ENCODE measurements at places on chromosomes 4 and X.

GRCh38 chr4:126777649-126778048 lies 855.1 kb upstream of the INTU start:
- no peak overlapping the region for H3K27ac ChIP-seq
- H3K27me3 ChIP-seq: no peaks in the 10 kb centered on the region
- no peaks in the 10 kb centered on the region for H3K36me3 ChIP-seq

- H3K4me3 ChIP-seq: no peak overlapping the region
- no peaks in the 10 kb centered on the region for H3K27me3 ChIP-seq
- no peak for DNase-seq
- H3K27ac ChIP-seq: no peak overlapping the region
Measured at GRCh38 chr4:110371016-110371770, 104.8 kb upstream of the ENPEP start.

GRCh38 chr4:8157944-8158709 lies 486 bp downstream of the ABLIM2 start:
- peak overlapping the region; percentile 55 for H3K4me3 ChIP-seq
- H3K27me3 ChIP-seq: peaks cover 19% of the 10 kb centered on the region
- H3K27ac ChIP-seq: no peak overlapping the region
- H3K4me1 ChIP-seq: peaks cover 39% of the 10 kb centered on the region

GRCh38 chr4:125254106-125254505 lies 60.6 kb upstream of the FAT4 start:
- no peak overlapping the region for H3K27ac ChIP-seq
- no peak for DNase-seq
- no peaks in the 10 kb centered on the region for H3K36me3 ChIP-seq
- no peak overlapping the region for H3K4me3 ChIP-seq
- H3K27me3 ChIP-seq: no peaks in the 10 kb centered on the region
- H3K4me1 ChIP-seq: no peaks in the 10 kb centered on the region

GRCh38 chrX:10939424-10939823 lies 171.7 kb upstream of the HCCS start:
- DNase-seq: no peak
- H3K27me3 ChIP-seq: no peaks in the 10 kb centered on the region
- no peaks in the 10 kb centered on the region for H3K4me1 ChIP-seq
- H3K27ac ChIP-seq: no peak overlapping the region

GRCh38 chr4:113739197-113739596 lies 22.3 kb downstream of the CAMK2D start:
- peak; percentile 55 for DNase-seq
- peak overlapping the region; percentile 1 for H3K4me3 ChIP-seq
- peak overlapping the region; percentile 49 for H3K27ac ChIP-seq
- H3K27me3 ChIP-seq: no peaks in the 10 kb centered on the region
- H3K36me3 ChIP-seq: peaks cover 7% of the 10 kb centered on the region
- peaks cover 4% of the 10 kb centered on the region for H3K4me1 ChIP-seq

DNA sequence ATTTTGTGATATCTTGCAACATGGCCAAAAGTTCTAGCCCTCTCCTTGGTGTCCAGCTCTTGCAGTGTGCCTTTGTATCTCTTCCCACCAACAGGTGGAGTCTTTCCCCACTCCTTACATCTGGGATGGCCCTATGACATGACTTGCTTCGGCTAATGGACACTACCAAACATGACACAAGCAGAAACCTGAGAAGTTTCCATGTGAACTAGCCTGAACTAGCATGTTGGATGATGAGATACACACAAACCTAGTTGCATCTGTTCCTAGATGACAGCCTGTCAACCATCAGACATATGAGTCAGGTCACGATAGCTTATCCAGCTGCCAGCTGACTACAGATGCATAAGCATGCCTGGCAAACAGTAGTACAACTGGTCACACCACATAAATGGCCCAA lies 207.5 kb upstream of the FTHL17 start:
- no peaks in the 10 kb centered on the region for H3K36me3 ChIP-seq
- DNase-seq: no peak
- H3K27me3 ChIP-seq: peaks cover 1% of the 10 kb centered on the region
- H3K27ac ChIP-seq: no peak overlapping the region
- H3K4me3 ChIP-seq: no peak overlapping the region

DNA sequence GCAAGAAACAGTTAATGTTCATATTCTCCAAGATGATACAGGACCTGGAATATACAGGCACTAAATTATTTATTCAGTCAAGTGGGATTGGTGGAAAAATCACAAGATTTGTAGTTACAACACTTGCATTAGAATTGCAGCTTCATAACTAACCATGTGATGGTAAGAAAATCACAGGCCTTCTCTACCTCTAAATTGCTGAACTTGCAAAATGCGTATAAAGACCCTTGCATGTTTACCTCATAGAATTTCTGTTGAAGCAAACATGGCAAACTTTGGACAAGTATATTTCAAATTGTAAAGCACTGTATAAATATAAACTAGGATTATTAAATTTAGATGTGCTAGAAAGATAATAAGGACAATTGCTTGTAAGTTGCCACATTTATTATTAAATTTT lies 215.1 kb downstream of the TMA16 start:
- no peaks in the 10 kb centered on the region for H3K36me3 ChIP-seq
- DNase-seq: no peak
- no peak overlapping the region for H3K4me3 ChIP-seq
- H3K4me1 ChIP-seq: no peaks in the 10 kb centered on the region
- no peaks in the 10 kb centered on the region for H3K27me3 ChIP-seq
- no peak overlapping the region for H3K27ac ChIP-seq

GRCh38 chr4:168817370-168817769 lies 192.7 kb downstream of the CBR4 start:
- no peaks in the 10 kb centered on the region for H3K36me3 ChIP-seq
- H3K4me1 ChIP-seq: peaks cover 5% of the 10 kb centered on the region
- DNase-seq: no peak
- H3K27me3 ChIP-seq: peaks cover 6% of the 10 kb centered on the region
- no peak overlapping the region for H3K4me3 ChIP-seq

DNA sequence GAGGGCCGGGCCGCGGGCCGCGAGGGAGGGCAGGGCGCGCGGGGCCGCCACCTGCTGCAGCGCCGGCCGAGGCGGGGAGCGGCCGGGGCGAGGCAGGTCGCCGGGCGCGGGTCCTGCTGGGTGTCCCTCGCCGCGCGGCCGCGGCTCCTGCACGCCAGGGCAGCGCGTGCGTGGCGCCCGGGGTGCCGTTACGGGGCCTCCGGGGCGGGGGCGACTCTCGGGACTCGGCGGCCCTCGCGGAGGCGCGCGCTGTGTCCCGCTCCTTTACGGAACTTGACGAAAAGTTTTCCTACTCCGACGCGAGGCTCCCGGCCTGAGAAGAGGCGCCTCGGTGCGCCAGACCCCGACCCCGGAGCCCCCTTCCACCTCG lies 329 bp downstream of the TBC1D14 start:
- no peak for DNase-seq
- no peak overlapping the region for H3K27ac ChIP-seq
- no peaks in the 10 kb centered on the region for H3K36me3 ChIP-seq
- peak overlapping the region; percentile 60 for H3K4me3 ChIP-seq
- H3K4me1 ChIP-seq: peaks cover 33% of the 10 kb centered on the region
- no peaks in the 10 kb centered on the region for H3K27me3 ChIP-seq

GRCh38 chrX:8189096-8189830 lies 18.2 kb upstream of the VCX2 start:
- H3K36me3 ChIP-seq: no peaks in the 10 kb centered on the region
- no peaks in the 10 kb centered on the region for H3K4me1 ChIP-seq
- no peak for DNase-seq
- H3K27ac ChIP-seq: no peak overlapping the region
- H3K4me3 ChIP-seq: no peak overlapping the region
- no peaks in the 10 kb centered on the region for H3K27me3 ChIP-seq

DNA sequence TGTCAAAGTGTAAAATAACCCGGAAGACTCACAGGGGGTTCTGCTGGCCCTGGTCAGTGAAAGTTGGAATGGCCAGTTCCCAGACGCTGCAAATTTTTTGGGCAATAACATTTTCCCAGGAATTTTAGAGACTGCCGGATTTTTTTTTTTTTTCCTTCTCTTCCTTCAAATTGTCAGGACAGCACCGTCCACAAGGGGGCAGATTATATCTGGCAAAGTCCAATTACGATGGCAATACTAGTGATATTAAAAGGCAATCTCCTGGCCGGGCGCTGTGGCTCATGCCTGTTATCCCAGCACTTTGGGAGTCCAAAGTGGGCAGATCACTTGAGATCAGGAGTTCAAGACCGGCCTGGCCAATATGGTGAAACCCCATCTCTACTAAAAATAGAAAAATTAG lies 20.5 kb downstream of the SLC25A5 start:
- no peaks in the 10 kb centered on the region for H3K27me3 ChIP-seq
- no peak overlapping the region for H3K4me3 ChIP-seq
- H3K36me3 ChIP-seq: no peaks in the 10 kb centered on the region
- peak; percentile 56 for DNase-seq

GRCh38 chr4:16677001-16677944 lies 221.2 kb downstream of the LDB2 start:
- H3K27ac ChIP-seq: no peak overlapping the region
- no peaks in the 10 kb centered on the region for H3K4me1 ChIP-seq
- no peak overlapping the region for H3K4me3 ChIP-seq
- no peaks in the 10 kb centered on the region for H3K27me3 ChIP-seq
- no peaks in the 10 kb centered on the region for H3K36me3 ChIP-seq
- DNase-seq: no peak

DNA sequence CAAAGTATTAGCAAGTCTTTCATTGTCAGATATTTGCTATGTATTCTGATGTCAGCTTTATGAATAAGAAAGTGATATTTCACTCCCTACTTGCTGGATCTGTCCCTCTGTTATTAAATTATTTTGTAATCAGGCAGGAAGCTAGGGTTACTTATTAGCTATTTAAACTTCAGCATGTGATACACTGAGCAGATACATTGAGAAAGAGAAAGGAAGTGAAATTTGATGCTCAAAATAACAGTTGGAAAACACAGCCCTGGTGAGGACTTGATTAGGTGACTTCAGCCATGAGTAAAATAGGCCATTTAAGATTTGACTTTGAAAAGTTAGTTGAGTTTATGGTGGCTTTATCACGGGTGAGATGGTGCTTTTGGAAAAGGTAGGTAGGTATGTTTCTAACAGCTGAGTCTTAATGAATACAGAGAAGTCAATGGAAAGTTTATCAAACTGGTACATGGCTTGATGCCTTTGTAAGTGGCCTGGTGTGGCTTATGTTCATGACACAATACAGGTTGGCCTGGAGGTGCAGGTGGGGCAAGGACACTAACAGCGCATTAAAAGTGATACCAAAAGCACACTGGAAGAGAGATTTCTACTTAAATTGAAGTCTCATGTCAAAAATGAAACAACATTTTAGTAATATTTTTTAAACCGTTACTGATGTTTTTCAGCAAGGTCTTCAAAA lies 321.2 kb upstream of the SPOCK3 start:
- no peak overlapping the region for H3K27ac ChIP-seq
- H3K27me3 ChIP-seq: no peaks in the 10 kb centered on the region
- DNase-seq: no peak
- no peak overlapping the region for H3K4me3 ChIP-seq
- no peaks in the 10 kb centered on the region for H3K36me3 ChIP-seq

- no peak overlapping the region for H3K27ac ChIP-seq
- H3K4me3 ChIP-seq: no peak overlapping the region
- no peaks in the 10 kb centered on the region for H3K36me3 ChIP-seq
- no peaks in the 10 kb centered on the region for H3K4me1 ChIP-seq
- DNase-seq: no peak
- H3K27me3 ChIP-seq: no peaks in the 10 kb centered on the region
Measured at GRCh38 chr4:80811406-80811805, 219.1 kb upstream of the BMP3 start.

GRCh38 chr4:173236301-173236700 lies 67.7 kb downstream of the GALNT7 start:
- DNase-seq: no peak
- no peaks in the 10 kb centered on the region for H3K4me1 ChIP-seq
- no peaks in the 10 kb centered on the region for H3K27me3 ChIP-seq
- no peak overlapping the region for H3K4me3 ChIP-seq
- H3K27ac ChIP-seq: no peak overlapping the region
- peaks cover 1% of the 10 kb centered on the region for H3K36me3 ChIP-seq

GRCh38 chr4:35358001-35358584 lies 886.2 kb downstream of the ARAP2 start:
- no peak for DNase-seq
- no peaks in the 10 kb centered on the region for H3K27me3 ChIP-seq
- no peak overlapping the region for H3K27ac ChIP-seq
- no peak overlapping the region for H3K4me3 ChIP-seq

DNA sequence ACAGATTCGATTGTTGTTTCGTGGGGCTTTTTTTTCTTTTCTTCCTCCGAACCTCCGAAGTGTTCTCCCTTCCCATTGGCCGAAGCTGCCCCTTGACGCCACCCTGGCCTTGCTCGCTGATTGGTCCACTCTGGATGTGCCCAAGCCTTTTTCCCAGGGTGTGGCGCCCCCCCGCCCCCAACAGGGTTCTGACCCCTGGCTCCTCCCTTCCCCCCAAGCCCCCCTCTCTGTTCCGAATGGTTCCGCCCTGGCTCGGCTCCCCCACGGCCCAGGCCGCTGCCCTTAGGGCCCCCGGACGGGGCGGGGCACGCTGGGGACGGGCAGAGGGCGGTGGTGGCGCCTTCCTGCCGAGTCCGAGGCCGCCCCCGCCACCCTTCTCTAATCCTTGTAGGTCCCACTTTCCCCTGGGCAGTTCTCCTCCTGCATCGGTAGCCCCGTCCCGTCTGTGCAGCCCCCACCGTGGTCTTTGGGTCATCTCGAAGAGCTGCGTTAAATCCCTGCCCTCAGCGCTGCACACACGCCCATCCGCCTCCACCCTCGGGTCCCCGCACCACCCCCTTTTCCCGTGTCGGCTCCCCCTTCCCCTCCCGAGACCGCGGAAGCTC lies 25.5 kb downstream of the UTP14A start:
- peak overlapping the region; percentile 70 for H3K4me3 ChIP-seq
- no peaks in the 10 kb centered on the region for H3K4me1 ChIP-seq
- H3K36me3 ChIP-seq: no peaks in the 10 kb centered on the region
- H3K27ac ChIP-seq: peak overlapping the region; percentile 80

DNA sequence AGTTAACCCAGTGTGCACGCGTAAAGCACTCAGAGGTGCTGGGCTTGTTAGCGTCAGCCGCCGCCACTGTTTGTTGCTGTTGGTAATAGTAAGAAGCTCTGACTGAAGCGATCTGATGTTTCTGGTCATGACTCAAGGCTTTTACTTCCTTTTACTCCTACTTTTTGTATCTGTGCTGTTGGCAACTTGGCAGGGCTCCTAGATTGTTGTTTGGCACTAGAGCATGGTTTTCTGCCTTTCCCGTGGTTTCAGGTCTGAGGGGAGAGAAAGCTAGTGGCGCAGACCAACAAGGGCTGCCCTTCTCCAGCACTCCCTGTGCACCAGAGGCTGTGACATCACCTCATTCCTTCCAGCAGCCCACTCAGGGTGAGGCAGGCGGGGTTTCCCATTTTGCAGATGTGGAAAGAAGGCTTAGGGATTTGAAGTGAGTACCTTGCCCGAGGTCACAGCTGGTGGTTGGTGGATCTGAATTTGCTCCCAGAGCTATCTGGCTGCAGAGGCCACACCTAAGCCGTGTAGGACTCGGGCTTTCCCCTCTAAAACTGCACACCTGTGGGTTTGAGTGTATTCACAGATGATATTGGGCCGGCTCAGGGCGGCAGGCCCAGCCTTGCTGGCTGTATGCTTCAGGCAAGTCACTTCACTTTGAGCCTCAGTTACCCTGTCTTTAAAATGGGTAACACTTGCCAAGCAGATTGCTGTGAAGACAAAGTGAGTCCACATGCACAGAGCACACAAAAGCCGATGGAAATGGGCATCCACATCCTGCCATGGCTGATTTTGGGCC lies 51.2 kb upstream of the TADA2B start:
- H3K4me3 ChIP-seq: no peak overlapping the region
- H3K36me3 ChIP-seq: no peaks in the 10 kb centered on the region
- H3K4me1 ChIP-seq: peaks cover 44% of the 10 kb centered on the region
- H3K27me3 ChIP-seq: no peaks in the 10 kb centered on the region
